ENCODE measurements at places on chromosomes 4 and X.

DNA sequence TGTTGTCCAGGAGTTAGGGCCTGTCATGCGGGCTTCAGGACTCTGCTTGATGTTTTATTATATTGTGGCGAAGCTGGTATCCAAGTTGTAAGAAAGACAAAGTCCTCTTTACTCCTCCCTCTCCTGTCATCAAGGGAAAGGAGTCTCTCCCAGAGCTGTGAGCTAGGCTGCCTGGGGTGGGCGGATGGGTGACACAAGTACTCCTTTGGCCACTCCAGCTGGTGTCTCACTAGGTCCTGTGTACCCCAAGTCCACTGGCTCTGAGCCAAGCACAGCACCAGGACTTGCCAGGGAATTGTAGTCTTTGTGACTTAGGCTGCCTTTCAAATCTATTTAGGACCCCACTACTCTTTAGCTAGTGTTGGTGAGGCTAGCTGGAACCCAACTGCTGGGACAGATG, 36.7 kb upstream of the RPS6KA6 start:
- no peak for DNase-seq

DNA sequence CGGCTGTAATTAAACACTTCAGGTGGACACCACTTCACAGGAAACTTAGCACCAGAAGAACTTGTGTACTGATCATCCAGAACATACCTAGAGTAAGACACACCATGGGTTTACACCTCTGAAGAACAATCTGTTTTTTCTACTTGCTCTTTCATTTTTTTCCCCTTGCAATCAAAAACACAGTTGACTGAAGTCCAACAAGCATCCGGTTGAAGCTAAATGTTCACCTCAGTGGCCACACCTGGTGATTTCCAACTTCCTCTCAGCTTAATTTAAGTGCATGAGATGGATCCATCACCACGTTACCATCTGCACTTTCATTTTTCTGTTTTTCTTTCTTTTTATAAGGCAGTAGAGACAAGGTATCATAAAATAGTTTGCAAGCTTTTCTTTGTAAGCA, 4.9 kb upstream of the TXK start:
- DNase-seq, result no peak

GRCh38 chr4:182478475-182478874, 235.3 kb downstream of the TENM3 start:
- peak; percentile 45 for DNase-seq

DNA sequence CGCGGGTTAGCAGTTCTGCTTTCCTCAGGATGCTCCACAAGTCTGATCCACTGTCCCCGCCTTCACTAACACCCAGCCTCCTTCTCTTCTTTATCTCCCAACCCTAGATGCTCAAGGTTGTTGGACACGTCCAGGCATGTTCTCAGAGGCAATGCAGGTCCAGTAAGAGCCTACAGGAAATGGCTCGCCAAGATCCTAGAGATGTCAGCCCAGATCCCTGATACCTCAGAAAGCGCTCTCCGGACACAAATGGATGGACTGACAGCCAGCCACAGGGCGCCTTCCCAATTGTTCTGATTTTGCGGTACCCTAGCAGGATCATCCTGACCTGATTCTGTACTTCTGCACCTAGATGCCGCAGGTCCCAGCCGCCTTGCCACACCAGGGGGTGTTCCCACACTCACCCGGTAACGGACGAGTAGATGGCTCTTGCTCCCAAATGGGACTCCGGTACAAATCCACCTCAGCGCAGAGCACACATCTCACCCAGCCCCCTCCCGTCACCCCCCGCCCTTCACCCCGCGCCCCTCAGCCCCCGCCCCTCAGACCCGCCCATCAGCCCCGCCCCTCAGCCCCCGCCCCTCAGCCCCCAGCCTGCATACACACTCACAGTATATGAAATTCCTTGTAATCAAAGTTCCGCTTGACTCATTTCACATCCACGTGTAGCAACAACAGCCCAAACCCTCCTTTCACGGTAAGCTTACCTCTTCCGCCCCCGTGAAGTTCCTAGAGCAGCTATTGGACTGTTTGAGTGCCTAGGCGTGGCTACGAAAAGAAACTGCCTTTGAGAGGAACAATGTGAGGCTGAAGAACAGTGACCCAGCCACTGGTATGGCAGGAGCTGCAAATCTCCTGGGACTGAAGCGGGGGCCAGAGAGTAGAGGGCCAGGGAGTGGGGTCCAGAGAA, at the start of gene EDA2R:
Gene EDA2R, minus strand, starts transcription at position 488 of the 910 bp plus-strand sequence. CDS start 23,058 bp downstream, outside the sequence.
- peak; percentile 61 for DNase-seq

- no peak for DNase-seq
Measured at GRCh38 chrX:112835019-112835418, 5.6 kb downstream of the AMOT start.

- peak; percentile 67 for DNase-seq
Measured at GRCh38 chrX:46912098-46912602, at the start of gene JADE3. Gene JADE3 (plus strand): TSS chrX:46912421. CDS start chrX:46984895, 72,474 bp downstream.

DNA sequence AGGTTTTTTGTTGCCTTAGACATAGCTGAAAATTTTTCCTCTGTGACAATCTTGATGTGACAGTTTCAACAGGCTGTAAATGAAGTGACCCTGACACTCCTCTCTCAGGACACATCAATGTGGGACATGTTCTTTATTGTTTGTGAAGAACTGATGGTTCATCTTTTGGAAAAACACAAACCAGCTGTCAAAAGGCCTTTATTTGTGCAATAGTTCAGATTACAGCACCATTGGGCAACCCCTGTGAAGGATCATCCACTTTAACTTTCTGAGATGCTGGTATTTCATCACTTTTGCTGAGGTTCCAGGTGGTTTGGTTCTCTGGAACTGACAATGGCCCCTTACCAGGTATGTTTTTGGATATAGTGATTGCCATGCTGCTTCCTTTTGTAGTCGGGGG, 40.3 kb downstream of the OSTC start:
- no peak for DNase-seq

DNA sequence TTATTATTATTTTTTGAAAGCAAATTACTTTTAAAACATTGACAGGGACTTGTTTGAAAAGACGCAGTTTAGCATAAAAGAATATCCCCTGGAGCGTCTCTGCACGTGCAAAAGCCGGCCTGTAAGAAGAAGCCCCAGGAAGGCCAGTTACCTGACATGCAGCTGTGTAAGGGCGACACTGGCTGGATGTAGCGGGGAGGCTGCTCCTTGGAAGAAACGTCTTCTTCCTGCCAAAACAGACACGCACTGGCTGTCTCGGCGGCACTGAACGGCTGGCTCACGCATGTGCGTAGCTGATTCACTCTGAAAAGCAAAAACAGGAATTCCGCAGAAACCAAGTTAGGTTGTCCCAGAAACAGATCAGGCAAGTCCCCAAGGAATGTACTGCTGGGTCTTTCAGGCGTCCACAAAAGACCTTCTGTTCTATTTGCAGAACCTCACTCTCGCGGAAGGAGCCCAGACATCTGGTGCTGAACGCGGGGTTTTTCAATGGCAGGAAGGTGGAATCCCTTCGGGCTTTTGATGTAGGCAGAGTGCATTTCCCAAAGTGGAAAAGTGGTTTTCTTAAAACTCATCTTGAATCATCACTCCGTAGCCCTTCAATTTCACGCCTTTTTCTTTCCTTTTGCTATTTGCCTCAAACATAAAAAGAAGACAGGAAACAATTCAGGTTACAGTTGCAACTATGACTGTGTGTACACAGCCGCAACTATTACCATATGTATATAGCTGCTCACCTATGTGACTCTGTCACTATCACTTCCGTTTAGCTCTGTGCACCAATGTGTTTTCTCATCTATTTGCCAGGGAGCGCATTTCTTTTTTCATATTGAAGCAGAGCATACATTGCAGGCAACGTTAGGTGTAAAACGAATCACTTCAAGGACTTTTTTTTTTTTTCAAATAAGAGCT, 38.1 kb upstream of the ARSH start:
- DNase-seq, result no peak

- no peak for DNase-seq
Measured at GRCh38 chr4:11430536-11430935, 1.8 kb upstream of the HS3ST1 start.

- no peak for DNase-seq
Measured at GRCh38 chr4:71446479-71447081, 107.8 kb downstream of the SLC4A4 start.

DNA sequence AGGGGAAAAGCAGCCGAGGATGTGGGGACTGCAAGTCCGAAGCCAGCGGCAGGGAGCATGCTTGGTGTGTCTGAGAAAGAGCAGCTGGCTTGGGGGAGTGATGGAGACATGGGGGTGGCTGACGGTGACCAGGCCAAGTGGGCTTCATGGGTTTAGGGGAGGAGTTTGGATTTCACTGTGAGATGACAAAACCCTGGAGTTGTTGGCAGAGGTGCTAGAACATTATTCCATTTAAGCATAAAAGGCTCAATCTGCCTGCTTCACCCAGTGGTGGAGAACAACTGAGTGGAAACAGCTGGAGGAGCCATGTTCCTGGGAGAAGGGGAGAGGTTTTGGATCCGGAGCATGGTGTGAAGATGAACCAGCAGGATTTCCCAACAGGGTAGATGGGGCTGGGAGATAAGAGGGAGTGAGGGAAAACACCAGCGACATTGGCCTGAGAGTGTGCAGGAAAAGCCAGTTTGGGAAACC, 318.0 kb upstream of the TAPT1 start:
- DNase-seq, result no peak

DNA sequence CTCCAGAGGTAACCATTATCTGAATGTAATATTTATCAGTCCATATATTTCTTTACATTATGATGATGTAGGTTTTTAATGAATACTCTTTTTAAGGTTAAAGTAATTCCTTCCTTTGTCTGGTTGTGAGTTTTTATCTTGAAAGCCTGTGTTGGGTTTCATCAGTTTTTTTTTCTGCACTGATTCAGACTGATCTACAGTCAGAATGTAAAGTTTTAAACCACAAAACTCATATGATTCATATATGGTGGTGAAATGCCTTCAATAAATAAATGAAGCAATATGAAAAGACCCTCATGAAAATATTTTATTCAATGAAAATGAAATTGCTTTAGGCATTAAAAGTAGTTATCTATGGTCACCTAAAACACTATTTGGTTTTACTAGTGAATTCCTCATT, 47.1 kb downstream of the SORBS2 start:
- no peak for DNase-seq

DNA sequence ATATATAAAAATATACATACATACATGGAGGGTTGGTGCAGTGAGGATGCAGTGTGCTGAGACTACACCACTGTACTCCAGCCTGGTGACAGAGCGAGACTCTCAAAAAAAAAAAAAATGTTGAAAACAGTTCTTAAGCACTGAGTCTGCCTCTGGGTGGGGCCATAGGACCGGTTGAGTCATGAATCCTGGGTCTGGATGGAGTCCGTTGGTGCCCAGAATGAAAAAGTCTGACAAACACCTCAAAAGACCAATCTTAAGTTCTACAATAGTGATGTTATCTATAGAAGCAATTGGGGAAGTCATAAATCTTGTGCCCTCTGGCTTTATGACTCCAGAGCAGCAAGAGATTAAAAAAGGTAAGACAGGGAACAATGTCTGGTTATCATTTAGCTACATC, 70.4 kb downstream of the FGFBP1 start:
- peak; percentile 25 for DNase-seq

- DNase-seq, result no peak
Measured at GRCh38 chr4:41658163-41658562, 90.4 kb downstream of the PHOX2B start.

GRCh38 chrX:34275699-34276098, 143.6 kb upstream of the FAM47A start:
- no peak for DNase-seq

DNA sequence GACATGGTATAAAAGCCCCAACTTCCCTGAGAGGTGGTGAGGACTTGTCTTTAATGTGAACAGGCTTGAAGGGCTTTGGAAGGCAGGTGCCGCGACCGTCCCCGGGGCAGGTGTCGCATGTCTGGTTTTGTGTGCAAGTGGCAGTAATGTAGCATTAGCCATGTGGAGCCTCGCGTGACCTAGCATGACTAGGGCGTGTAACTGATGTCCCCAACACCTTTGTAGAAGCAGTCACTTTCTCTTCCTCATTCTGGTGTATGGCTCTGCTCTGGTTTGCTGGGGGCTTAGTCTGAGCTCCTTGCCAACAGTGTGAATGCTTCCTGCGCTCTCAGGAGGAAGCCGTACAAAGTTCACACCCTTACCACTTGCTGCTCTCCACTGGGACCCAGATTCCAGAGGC, 145.7 kb downstream of the AMMECR1 start:
- DNase-seq, result no peak

GRCh38 chr4:107719207-107719921, 670 bp downstream of the PAPSS1 start:
- DNase-seq, result peak; percentile 29

GRCh38 chrX:121336831-121337421, 289.5 kb downstream of the GLUD2 start:
- DNase-seq, result no peak

- DNase-seq, result no peak
Measured at GRCh38 chr4:71287305-71287704, 51.5 kb upstream of the SLC4A4 start.

DNA sequence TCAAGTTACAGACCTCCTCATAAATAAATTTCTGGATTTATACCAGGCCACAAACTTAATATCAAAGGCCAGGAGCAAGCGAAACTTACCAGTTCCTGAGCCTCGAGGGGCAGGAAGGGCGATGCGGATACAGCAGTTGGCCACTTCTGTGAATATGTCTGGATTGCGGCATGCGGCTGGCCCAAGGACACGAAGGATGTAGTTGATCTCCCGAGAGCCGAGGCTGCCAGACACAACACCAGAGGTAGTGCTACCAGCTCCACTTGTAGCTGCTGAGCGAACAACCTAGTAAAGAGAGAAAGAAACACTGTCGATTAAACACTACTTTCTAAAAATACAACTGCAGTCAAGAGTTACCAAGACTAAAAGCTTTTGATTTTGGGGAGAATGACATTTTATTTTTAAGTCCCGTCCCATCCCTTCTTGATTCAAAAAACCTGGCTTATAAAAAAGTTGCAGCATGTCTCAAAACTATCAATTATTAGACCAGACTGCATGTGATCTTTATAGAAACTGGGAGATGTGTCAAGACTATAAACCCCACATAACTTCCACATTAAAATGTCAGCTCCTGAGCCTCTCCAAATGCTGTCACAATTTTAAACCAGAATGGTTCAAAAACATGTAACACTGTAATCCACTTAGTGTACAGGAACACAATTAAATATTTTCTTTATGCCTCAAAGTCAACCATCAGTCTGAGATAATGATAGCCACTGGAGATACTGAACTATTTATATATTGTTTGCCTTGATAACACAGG, 105.6 kb downstream of the HUWE1 start:
- no peak for DNase-seq

DNA sequence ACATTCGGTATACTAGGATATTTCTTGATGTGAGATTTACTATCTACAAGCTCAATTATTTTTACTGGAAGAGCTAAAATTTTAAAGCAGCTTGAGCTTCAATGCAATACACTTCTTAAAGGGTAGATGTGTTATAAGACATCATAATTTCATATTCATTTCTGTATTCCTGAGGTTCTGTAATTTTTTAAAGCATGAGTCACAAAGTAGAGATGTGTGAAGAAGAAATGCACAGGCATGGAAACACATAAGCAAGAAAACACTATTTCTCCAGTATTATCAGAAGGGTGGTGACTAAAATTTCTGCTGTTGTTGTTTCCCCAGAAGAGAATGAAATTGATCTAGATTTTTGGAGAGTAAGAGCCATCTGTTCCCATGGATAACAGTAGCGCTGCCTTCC, 72.6 kb downstream of the INPP4B start:
- no peak for DNase-seq

GRCh38 chr4:171639540-171639939, 173.7 kb upstream of the GALNTL6 start:
- DNase-seq, result no peak

GRCh38 chrX:20965270-20966044, 408.8 kb upstream of the CNKSR2 start:
- DNase-seq, result no peak
